ENCODE measurements at places on chromosomes 2 and 18.
A peak's percentile ranks its signal among the peaks of the same experiment; 100 is the strongest.

- DNase-seq: no peak
Measured at GRCh38 chr2:113899166-113899565, 9.3 kb downstream of the ACTR3 start.

GRCh38 chr2:36351291-36351690, 4.3 kb upstream of the CRIM1 start:
- DNase-seq: no peak

GRCh38 chr2:179787601-179788000, 73.8 kb downstream of the ZNF385B start:
- DNase-seq: no peak

DNA sequence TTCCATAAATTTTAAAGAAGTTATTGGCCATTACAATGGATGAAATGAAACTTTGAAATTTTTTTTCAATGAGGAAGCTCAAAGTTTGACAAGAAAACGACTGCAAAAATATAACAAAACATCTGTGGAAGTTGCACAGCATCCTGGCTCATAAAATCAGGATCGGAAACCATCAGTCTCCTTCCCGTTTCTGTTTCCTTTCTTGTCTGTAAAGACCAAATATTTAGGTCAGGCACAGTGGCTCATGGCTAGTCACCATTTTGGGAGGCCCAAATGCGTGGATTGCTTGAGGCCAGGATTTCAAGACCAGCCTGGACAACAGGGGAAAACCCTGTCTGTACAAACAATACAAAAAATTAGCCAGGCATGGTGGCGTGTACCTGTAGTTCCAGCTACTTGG, 27.6 kb upstream of the SSB start:
- DNase-seq: no peak

DNA sequence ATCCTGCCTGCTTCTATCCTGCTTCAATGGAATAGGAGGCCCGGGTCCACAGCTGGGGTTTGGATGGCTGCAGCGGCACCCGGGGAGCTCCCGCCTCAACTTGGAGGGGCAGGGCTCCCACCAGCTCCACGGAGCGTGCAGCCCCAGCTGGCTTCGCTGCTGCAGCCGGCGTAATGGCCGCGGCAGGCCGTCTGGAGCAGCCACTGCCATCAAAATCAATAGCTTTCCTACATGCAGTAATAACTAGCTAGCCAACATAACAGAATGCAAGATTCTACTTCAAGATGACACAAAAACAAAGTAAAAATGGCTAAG, 154.2 kb upstream of the RMP24 start:
- no peak for DNase-seq

DNA sequence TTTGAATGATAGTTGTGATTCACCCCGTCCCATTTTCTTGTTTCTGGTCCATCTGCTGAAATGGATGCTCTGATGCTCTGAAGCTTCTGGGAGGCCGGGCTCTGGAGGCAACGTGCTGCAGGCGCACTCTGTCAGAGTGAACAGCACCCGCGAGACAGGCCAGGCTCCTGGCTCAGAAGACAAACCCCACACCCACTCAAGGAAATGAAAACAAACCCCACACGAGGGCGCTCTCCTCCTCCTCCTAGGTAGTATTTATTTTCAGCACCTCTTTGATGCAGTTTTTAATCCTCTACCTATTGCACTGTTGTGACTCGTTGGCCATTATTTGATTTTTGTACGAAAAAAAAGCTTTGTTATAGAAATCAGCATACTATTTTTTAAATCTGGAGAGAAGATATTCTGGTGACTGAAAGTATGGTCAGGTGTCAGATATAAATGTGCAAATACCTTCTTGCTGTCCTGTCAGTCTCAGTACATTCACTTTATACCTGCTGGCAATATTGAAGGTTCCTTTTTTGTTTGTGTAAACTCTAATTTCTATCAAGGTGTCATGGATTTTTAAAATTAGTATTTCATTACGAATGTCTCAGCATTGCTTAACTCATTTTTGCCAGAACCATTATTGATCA, 10.3 kb upstream of the CHST10 start:
- DNase-seq: peak; percentile 47

DNA sequence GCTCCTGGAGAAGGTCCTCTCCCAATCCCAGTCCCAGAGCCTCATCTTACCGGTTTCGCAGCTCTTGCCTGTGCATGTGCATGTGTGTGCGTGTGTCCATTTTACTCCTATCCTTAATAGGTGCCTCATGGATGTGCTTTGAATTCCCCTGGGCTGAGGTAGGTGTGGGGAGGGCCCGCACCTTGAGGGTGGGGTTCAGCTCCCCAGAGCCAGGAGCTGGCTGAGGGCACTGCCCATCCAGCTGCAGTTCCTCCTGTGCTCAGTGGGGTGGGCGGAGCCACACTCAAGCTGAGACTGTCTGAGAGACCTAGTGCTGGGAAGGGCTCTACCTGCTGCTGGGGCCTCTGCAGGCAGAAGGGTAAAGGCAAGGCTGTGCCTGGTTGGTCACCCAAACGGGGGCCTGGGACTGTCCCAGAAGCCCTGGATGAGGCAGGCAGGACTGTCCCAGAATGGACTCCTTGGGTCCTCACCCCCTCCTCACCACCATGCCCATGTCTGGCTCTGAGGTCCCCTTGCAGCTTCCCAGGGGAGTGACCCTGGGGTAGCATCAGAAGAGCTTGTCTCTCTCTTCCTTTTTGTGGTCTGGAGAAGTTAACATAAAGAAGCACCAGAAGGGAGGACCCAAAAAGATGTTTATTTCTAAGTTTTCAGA, 8.9 kb downstream of the GDF7 start:
- DNase-seq: no peak
